ENCODE measurements at places on chromosomes 13 and 19.

- no peak for DNase-seq
These were observed 106.2 kb upstream of the KLF5 start for GRCh38 chr13:72952529-72953141.

GRCh38 chr19:7516333-7516732 is 430 bp downstream of the ZNF358 start:
- no peak for DNase-seq

- no peak for DNase-seq
These were observed 294.6 kb downstream of the ITGBL1 start for GRCh38 chr13:101747039-101747438.

GRCh38 chr13:45119469-45119990 is 780 bp upstream of the GTF2F2 start:
- DNase-seq = peak; percentile 34

GRCh38 chr19:19661141-19661674 is 2.3 kb downstream of the ATP13A1 start:
- no peak for DNase-seq

GRCh38 chr19:43524922-43525835 is 1.8 kb downstream of the ETHE1 start:
- DNase-seq = no peak

DNA sequence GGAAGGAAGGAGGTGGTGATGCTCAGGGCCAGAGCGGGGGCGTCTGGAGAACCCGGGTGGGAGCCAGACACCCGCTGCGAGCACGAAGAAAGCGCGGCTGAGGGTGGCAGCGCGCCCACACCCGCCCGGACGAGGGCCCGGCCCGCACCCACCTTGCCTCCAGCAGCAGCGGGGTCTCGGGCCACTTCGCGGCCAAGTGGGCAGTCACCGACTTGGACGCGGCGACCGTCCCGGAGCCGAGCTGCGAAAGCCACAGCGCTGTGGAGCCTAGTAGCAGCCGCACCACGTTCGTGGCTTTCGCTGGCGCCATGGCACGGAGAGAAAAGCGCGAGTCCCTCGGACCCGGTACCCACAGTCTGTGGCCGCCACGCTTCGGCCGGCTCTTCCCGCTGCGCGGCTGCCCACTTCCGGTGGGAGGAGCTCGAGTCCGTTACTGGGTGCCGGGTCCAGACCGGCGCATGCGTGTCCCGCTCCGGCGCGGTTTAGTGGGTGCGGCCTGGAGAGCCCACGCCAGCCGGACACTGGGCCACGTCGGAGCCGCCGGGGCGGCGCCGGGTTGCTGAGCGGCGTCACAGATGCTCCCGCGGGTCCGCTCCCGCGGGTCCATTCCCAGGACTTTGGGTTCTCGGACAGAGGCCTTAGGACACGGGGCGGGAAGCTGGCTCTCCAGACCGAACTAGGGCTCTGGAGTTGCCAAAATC is at the start of gene UGGT2:
Gene UGGT2 (minus strand): TSS at position 399 of the 701 bp plus-strand sequence. CDS start 89 bp downstream, at position 310.
- DNase-seq = no peak

GRCh38 chr19:1734321-1734966 is 18.9 kb upstream of the ONECUT3 start:
- DNase-seq = no peak

DNA sequence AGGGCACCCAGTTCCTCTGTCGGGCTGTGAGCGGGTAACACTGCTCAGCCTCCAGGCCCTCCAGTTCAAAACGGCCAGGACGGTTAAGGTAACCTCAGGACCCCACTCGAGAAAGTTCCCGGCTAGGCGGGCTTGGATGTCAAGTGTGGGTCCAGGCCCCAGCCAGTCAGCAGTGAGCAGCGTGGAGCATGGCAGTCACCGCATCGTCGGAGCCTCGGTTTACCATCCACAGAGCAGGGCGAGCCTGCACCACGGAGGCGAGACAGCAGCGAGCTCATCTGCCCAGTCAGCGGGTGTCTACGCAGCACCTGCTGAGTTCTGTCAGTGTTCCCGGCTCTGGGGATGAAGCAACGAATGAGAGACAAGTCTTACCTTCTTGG is 8.0 kb upstream of the CNOT3 start:
- DNase-seq = no peak

GRCh38 chr19:54154603-54155345 is 4.7 kb downstream of the LENG1 start:
- no peak for DNase-seq

DNA sequence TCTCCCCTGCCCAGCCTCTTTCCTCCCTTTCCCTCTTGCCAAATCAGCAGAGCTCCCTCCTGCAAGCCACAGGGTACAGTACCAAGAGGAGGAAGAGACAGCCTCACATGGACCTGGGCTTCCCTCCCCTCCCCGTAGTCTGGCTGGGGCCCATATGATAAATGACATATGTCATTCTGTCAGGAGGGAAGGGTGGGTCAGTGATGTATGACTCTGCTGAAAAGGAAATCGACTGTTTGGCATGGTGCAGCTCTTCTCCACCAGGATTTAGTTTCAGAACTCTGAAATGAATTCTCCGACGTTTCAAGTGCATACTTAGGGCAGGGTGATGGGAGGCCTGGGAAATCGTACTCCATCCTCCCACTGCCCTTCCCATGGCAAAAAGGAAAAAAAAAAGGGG is 9.8 kb downstream of the TSHZ3 start:
- no peak for DNase-seq

DNA sequence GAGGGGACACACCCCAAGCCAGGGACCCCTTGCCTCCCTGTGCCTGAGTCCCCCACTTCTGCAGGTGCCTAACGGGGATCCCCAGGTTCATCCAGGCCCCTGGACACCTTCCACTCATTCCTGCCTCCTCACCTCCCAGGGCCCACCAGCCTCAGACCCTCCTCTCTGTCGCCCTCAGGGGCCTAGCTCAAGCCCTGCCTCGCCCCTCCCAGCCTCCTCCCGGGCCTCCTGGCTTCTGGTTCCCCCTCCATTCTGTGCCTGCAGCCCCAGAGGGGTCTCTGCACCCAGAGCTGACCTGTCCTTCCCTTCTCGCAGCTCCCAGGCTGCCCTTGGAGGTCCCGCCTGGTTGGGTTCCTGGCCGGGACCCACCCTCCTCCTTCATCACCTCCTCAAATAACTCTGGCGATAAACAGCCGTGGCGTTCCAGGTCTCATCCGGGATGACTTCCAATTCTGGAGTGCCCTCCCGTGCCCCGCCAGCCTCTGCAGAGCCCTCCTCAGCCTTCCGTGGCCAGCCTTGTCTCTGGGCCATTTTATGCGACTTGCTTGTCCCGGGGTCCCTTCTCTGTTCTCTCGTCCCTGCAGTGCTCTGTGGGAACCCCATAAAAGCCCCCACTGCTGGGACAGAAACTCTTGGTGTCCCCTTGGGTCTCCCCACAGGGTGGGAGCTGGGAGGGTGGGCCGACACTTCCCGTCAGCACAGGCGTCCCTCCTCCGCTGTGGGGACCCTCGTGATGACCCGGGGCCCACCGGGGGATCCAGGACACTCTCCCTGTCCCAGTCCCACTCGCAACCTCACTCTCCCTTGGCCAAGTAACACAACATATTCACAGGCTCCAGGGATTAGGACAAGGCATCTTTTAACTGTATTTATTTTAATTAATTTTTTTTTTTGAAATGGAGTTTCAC is 9.2 kb downstream of the JOSD2 start:
- no peak for DNase-seq

- no peak for DNase-seq
These were observed 5.5 kb downstream of the TINCR start for GRCh38 chr19:5562280-5562679.

- DNase-seq = no peak
These were observed 262.4 kb upstream of the SPRY2 start for GRCh38 chr13:80603351-80603750.

DNA sequence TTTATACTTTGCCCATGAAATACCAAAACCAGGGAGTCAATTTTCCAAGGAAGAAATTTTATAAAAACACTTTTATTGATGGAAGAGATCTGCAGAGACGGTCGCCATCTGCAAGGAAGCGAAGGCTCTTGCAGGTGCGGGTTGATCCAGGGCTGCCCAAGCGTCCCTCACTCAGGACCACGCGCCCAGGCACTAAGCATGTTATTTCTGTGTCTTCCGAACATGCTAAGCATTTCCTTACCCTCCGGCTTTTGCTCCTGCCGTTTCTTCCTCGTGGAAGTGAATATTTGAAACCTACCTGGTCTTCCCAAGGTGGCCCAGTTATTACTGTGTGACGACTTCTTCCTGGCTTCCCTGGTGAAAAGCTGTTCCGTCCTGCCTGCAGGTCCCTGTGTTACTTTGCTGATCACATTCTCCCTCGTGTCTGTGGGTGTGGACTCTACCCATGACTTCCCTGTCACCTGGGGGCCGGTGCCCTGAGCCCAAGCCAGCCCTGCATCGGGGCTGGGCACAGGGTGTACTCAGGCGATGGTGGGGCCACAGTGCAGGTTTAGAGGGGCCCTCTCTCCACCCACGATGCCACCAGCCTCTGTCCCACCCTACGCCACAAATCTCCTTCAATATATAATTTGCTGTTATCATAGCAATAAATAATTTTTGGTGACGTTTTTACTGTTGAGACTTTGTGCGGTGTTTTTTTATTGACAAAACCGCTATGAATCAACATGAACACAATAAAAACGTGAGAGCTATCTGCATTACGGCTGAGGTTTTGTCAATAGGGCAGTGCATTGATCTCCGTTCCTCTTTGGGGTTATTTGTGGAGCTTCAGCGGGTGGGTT is 119.4 kb downstream of the URI1 start:
- DNase-seq = no peak

DNA sequence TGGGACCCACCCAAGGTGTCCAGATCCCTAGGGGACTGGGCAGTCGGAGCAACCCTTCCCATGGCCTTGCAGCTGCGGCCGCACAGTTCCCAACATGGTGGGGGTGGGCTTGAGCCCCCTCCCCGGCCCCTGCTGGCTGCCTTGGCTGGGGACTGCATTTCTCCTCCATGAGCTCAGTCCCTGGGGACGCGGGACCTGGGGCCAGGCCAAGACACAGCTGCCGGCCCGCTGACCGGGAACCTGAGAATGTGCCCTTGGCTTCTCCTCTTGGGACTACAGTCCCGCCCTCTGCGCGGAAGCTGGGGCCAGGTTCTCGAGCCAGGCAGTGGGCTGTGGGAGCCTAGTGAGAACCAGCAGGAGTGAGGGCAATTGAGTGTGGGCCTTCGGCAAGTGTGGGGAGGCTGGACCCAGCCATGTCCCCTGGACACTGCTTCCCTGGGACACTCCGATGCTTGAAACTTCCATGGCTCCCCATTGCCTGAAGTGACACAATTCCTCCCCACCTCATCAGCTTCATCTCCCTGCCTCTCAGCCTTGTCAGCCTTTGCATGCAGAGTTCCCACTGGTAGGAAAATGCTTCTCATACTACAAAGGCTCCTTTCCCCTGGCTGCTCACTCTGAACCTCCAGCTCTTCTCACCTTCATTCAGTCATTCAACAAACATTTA is 13.1 kb upstream of the NOTCH3 start:
- no peak for DNase-seq

GRCh38 chr13:25821776-25822175 is 230.0 kb downstream of the SHISA2 start:
- DNase-seq = no peak

GRCh38 chr13:23652909-23653726 is 82.9 kb downstream of the TNFRSF19 start:
- no peak for DNase-seq

DNA sequence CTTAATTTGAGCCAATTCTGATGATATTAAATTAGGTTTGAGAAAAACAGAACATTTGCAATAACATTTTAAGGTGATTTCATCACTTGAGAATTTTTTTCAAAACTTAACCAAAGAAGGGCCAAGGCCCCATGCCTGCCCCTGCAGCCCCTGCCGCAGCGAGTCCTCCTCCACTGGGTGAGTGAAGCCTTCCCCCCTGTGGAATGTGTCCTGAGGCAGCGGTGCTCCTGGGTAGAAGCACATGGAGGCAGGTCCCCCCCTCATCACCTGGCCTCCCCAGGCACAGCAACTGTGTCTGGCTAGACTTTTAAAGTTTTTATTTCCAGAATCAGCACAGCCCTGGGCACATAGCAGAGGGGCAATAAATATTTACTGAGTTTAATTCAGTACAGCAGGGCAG is 10.8 kb downstream of the SOX1 start:
- no peak for DNase-seq
